ENCODE measurements at places on chromosomes 3 and 15. TPM values are rescaled to one million over a fixed set of nuclear protein-coding genes. Genes with fewer than 3 reads are reported as not detected.

The CCR3 gene
- total RNA-seq: not detected

The RAD51 gene
- 4.0 TPM for total RNA-seq

The TNFAIP8L3 gene
- total RNA-seq: 21.5 TPM

The FGF12 gene
- under 0.01 TPM for total RNA-seq

The C3orf49 gene
- not detected for total RNA-seq

The FGD5 gene
- 5.3 TPM for total RNA-seq

The C2CD4B gene
- not detected for total RNA-seq

The PPP4R2 gene
- 54.7 TPM for total RNA-seq

The ADAMTSL3 gene
- total RNA-seq: 0.37 TPM

The OCA2 gene
- under 0.01 TPM for total RNA-seq

The EFCC1 gene
- total RNA-seq: not detected

The NME9 gene
- total RNA-seq: not detected

The COLQ gene
- 0.37 TPM for total RNA-seq

The ACVR2B gene
- total RNA-seq: 1.1 TPM

The TRAT1 gene
- total RNA-seq: not detected

The CD96 gene
- not detected for total RNA-seq

The KATNBL1 gene
- total RNA-seq: 52.4 TPM

The MUSTN1 gene
- not detected for total RNA-seq

The RHCG gene
- total RNA-seq: not detected

The FETUB gene
- total RNA-seq: not detected

The SERPINI2 gene
- not detected for total RNA-seq

The HRH1 gene
- 12.1 TPM for total RNA-seq

The CCR8 gene
- total RNA-seq: not detected

The DGKG gene
- 1.4 TPM for total RNA-seq

The MORC1 gene
- not detected for total RNA-seq

The EPHB3 gene
- 1.4 TPM for total RNA-seq

Data from subcutaneous preadipocyte (primary cell).